Panc1 (cell line): ENCODE measurements at places on chromosomes 5 and 9. TPM values are rescaled to one million over a fixed set of nuclear protein-coding genes. Genes with fewer than 3 reads are reported as not detected.

The FOXD4 gene
- 0.23 TPM for total RNA-seq

The LRRC19 gene
- total RNA-seq, result not detected

The KIF4B gene
- total RNA-seq, result 0.10 TPM

The GABRA1 gene
- not detected for total RNA-seq

The FRRS1L gene
- 2.3 TPM for total RNA-seq

DNA sequence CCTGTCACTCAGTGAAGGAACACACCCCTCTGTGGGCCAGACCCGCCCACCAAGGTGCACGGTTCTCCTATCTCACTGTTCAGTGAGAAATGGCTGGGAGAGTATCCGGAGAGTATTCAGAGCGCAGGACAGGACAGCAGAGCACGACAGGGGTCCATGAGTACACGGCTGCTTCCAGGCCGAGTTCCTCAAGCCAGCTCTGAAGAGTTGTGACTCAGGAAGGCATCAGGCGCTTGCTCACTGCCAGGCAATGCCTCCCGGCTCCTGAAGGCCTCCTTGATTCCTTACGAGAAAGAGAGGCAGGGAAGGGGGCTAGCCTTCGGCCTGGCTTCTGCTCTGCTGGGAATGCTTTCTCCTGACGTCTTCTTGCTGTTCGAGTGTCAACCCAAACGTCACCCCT lies 132.1 kb upstream of the PPP1R26 start:
- no peaks in the 10 kb centered on the region for H3K4me1 ChIP-seq
- DNase-seq, result no peak

GRCh38 chr9:110087605-110088004 lies 120.4 kb downstream of the C9orf152 start:
- H3K36me3 ChIP-seq, result no peaks in the 10 kb centered on the region
- H3K27ac ChIP-seq, result no peak overlapping the region
- H3K27me3 ChIP-seq, result no peaks in the 10 kb centered on the region
- no peak overlapping the region for H3K4me3 ChIP-seq

DNA sequence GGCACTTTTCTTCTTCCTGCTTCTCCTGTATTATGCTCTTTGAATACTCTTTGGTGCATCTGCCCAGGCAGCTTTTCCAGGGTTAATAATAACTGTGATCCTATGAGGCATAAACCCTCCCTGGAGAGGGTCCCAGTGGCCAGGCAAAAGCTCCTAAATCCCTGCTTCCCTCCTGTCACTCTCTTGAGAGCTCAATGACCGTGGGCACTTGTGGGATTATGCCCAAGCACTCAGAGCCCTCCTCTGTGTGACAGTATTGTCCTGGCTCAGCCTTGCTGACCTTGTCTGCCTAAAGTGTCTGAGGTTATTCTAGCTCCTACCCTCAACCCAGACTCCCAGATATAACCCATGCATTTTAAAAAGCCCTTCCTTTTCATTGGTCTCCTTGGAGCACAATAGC lies 51.9 kb downstream of the GALNT10 start:
- no peak overlapping the region for H3K27ac ChIP-seq
- no peaks in the 10 kb centered on the region for H3K27me3 ChIP-seq
- no peaks in the 10 kb centered on the region for H3K4me1 ChIP-seq
- H3K4me3 ChIP-seq, result no peak overlapping the region
- H3K36me3 ChIP-seq, result no peaks in the 10 kb centered on the region

DNA sequence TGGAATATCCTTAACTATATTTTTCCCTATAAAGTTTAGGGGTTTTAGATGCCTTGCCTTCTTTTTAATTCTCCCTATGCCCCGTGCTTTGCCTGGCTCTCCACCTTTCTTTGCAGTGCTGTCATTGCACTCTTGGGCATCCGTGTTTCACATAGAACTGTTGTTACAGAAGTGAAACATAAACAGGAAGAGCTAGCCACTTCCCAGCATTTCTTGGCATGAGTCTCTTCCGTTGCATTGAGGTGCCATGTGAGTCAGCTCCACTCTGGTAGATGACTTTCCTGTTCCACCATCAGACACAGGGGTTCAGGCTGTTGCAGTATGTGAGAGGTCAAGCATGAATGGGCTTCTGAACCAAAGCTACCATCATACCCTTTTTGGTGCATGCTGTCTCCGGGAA lies 73.4 kb downstream of the ANGPTL2 start:
- DNase-seq, result peak; percentile 69
- no peak overlapping the region for H3K27ac ChIP-seq
- peaks cover 7% of the 10 kb centered on the region for H3K4me1 ChIP-seq
- H3K27me3 ChIP-seq, result no peaks in the 10 kb centered on the region
- no peaks in the 10 kb centered on the region for H3K36me3 ChIP-seq

DNA sequence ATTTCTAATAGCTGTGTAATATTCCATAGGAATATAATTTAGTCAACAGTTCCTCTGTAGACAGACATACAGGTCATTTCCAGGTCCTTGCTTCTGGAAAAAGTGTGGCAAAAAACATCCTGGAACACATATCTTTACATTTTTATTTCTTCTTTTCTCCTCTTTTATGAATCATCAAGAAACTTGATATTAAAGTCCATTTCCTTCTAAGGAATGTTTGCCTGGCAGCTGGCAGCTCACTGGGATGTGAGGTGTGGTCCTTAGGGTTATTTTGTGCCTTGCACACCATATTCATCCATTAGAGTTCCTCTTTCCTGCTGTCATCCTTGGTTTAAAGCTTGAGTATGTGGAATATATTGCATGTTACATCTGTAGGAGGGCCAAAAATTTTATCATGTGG lies 122.0 kb downstream of the GALNT10 start:
- H3K27ac ChIP-seq, result no peak overlapping the region
- H3K36me3 ChIP-seq, result no peaks in the 10 kb centered on the region
- DNase-seq, result no peak
- no peaks in the 10 kb centered on the region for H3K27me3 ChIP-seq
- peaks cover 7% of the 10 kb centered on the region for H3K4me1 ChIP-seq
